HT-29 (cell line): ENCODE measurements at places on chromosomes 13 and 19. TPM values are rescaled to one million over a fixed set of nuclear protein-coding genes. Genes with fewer than 3 reads are reported as not detected.
A peak's percentile ranks its signal among the peaks of the same experiment; 100 is the strongest.

Gene PSG1
- total RNA-seq = not detected in 2 replicates

Gene GMIP
- 15.9 and 19.3 TPM in 2 replicates for total RNA-seq

Gene CEACAM19
- total RNA-seq = 1.0 and 2.2 TPM in 2 replicates

GRCh38 chr13:81001828-81002385 lies 661.0 kb upstream of the SPRY2 start:
- DNase-seq = no peak

DNA sequence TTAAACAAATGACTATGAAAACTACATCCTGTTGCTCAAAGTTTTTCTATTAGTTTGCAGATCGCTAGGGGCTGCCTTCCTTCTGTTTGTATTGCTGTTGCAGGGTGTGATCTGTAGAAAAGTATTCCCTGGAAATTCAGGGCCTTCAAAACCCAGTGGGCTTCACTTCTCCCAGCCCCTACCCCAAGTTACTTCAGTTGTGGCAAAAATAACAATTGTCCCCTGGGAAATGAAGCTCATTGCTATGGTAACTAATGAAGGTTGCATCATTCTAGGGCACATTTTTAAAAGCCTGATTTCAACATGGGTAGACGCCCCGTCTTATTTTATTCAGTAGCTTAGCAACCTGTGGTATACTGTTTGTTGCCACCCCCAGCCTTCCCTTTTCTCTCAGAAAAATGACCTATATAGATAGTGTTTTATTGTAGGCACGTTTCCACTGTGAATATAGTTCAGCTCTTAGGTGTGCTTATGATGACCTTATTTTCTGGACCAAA lies 60.9 kb downstream of the WDFY2 start:
- peak; percentile 29 for DNase-seq

DNA sequence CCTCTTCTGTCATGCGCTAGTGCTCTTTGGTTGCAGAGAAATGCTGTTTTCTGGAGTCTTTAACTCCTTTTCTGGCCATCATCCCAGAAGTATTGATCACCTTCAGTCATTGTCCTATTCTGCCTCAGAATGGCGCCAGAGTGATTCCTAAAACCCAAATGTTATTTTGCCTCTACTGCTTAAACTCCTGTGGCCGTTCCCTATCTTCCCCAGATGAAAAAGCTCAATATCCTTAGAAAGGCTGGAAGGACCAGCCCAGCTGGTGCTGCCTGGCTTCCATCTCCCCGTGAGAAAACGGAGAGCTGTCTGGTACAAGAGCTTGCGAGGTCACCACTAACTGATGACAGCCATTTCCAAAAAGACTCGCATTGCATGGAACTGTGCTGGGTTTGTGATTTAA lies 179.1 kb downstream of the RBM26 start:
- DNase-seq = no peak

DNA sequence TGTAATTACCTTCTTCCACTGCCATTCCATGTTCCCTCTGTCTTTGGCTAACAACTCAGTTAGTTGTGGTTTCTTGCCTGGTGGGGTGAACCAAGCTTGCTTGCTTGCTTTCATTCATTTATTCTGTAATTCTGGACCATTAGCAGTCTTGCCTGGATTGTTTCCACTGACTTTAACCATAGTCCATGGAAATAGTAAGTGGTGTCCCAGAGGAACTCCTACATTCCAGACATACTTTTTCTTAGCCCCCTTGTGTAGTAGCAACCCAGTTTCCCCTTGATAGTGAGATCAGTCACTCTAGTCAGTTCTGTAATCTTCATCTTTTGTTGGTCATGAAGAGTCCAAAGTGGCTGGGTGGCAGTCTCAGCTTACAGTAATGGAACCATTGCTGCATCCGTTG lies 23.2 kb downstream of the PDS5B start:
- no peak for DNase-seq

- DNase-seq = no peak
Observed at GRCh38 chr19:5683177-5683886, 2.5 kb downstream of the HSD11B1L start.

DNA sequence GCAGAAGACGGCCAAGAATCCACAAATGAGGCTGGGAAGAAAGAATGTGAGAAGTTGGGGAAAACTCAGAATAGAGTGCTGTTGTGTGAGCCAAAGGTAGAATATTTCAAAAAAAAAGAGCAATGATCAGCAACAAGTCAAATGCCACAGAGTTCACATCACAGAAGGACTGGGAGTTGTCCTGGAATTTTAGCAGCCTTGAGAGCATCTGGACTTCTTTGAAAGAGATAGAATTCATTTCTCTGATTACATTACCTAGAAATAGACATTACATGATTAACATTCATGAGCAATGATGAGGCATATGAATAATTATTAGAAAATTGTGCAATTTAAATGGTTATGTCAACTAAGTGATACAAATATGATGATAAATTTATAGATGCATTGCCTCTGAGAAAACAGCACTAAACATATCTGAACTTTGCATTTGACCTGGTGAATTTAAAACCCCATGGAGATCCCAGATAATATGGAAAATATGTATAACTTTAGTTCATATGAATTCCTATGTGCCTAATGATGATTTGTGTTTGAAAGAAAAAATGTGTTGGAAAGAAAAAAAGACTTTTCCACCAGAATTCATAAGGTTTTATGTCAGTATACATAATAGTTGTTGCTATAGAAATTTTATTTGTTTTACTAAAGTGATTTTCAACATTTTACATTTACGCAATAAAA lies 186.2 kb downstream of the POSTN start:
- no peak for DNase-seq

DNA sequence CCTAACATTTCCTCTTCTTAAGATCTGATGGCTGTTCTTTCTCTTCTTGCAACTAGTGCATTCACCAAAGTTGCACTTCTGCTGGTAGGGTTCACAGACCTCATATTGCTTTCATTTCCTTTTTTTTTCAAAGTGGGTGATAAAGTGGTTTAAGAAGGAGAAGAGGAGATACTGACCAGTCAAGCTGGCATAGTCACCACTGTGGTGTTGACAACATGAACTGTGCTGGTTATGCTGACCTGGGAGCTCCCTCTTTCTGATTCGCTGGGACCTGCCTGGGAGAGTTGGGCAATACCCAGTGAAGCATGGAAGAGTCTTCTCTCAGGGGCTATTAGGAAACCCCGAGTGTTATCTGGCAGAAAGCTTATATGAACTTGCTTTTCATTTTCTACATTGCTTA lies 222.9 kb downstream of the SLITRK5 start:
- DNase-seq = no peak

DNA sequence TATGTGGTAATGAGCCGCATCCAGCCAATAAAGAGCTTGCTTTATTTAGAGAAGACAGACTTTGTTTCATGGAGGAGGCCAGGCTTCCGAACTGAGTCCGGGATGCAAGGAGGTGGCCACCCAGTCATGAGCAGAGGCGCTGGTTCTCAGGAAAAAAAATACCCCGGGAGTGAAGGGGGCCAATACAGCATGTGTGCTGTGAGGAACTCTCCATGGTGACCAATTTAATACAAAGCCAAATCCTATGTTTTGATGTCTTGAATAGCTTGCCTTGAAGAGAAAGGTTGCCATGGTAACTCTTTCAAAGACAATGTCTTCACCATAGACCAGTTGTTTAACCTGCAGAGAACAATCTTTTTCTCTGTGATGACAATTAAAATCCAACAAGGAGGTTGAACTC lies 43.4 kb upstream of the PDCD5 start:
- no peak for DNase-seq

- no peak for DNase-seq
Observed at GRCh38 chr13:49488563-49488962, 7.2 kb upstream of the PHF11 start.

DNA sequence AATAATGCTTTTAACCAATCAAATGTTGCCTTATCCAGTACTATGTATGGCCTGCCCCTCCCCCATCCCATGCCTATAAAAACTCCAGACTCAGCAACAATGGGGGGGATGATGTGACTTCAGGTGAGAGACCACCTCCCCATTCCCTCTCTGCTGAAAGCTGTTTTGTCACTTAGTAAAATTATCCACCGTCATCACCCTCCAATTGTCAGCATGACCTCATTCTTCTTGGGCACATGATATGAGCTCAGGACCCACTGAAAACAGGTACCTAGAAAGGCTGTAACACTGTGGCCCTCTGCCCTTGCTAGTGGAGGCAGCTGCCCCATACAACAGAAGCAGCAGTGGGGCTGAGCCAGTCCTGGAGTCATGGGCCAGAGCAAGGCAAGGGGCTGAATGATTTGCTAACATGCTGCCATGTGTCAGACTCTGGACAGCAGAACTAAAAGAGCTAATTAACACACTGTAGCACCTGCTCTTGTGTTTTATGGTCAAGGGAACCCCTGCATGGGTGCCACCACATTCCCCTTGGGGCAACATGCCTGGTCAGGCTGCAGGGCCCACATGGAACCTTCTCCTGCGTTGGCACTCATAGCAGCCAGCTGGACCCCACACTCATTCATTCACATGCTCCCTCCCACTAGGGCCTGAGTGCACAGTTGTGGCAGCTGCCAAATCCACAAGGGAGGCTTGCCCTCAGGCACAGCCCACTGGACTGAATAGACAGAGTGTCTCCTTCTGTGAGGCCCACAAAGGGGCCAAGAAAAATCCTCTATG lies 722.2 kb upstream of the PCDH20 start:
- DNase-seq = no peak

- no peak for DNase-seq
Observed at GRCh38 chr13:67148161-67148571, 82.0 kb downstream of the PCDH9 start.

GRCh38 chr19:12996406-12997094 lies 1.3 kb downstream of the NFIX start:
- peak; percentile 33 for DNase-seq

DNA sequence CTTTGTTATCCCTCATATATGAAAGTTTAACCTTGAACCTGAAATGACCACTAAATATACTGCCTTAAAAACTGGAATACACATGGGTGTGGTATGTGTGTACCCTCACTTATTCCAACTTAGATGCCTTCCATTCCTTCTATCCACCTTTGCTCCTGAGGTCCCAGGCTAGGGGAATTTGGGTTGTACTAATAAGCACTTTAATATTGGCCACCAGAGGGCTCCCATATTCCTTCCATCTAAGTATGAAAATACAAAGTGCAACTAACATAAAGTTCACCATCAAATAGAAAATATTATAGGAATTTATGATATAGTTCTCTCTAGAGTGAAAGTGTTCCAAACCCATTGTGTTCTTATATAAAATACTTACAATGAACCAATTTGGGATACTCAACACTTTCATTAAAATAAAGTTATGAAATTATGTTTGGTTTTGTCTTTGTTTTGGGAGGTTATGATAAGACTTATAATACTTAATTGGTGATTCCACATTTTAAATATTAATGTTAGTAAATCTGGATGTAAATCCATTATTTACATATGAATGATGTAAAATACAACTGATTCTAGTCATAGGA lies 62.3 kb downstream of the ITGBL1 start:
- DNase-seq = peak; percentile 91

GRCh38 chr13:91406619-91407018 lies 8.2 kb downstream of the GPC5 start:
- DNase-seq = peak; percentile 87

DNA sequence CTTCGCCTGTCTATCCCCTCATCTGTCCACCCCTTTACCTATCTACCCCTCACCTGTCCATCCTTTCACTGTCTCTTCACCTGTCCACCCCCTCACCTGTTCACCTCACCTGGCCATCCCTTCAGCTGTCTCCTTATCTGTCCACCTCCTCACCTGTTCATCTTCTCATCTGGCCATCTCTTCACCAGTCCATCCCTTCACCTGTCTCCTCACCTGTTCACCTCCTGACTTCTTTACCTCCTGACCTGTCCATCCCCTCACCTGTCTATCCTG lies 13.2 kb upstream of the KANK2 start:
- DNase-seq = no peak

GRCh38 chr19:50908336-50908735 lies 2.9 kb downstream of the KLK4 start:
- no peak for DNase-seq

- DNase-seq = peak; percentile 80
Observed at GRCh38 chr19:1025960-1026782, at the start of gene CNN2. Gene CNN2, plus strand, starts transcription at chr19:1026608. Its CDS starts 54 bp downstream, at chr19:1026662.

DNA sequence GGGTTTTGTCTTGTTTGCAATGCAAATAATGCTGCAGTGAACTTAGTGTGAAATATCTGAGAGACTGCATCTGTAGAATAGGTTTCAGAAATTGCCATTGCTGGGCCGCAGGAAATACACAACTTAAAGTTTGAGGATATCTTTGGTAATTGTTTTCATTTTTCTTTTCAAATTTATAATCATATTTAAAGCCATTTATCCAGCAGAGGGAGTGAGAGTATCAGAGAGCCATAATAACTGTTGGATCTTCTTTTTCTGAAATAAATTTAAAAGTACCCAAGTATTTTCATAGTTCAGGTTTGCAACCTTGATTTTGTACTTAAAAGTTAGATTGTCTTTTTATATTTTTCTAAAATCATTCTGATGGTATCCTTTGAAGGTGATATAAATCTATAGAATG lies 99.4 kb downstream of the ZMYM2 start:
- DNase-seq = peak; percentile 16

GRCh38 chr19:39951686-39952085 lies 17.3 kb upstream of the FCGBP start:
- DNase-seq = no peak

- no peak for DNase-seq
Observed at GRCh38 chr13:31674051-31674450, 65.3 kb upstream of the RXFP2 start.

DNA sequence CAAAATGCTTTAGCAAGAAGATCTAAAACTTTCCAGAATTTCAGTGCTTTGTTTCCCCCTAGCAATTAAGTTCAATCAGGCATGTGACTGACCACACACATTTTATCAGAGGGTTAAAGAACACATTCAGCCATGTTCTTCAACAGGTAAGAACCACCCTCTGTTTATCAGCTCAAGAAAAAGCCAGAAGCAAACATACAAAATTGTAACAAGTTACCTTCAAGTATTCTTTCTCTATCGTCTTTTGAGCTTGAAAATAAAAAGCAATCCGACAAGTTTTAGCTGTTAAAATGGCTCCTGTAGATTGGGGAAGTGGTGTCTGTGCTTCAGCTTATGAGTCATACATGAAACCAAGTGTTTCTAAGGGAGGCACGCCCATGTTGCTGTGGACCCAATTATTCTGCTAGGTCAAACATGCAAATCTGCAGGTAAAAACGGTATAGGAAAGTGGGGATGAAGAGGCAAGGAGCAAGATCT lies at the start of gene ELF1:
ELF1 (minus strand) TSS at position 306 of the 477 bp plus-strand sequence. CDS start 37,262 bp downstream, outside the sequence.
- DNase-seq = peak; percentile 94

GRCh38 chr13:40994581-40995230 lies 24.4 kb downstream of the ELF1 start:
- peak; percentile 55 for DNase-seq
